ENCODE measurements at places on chromosomes 2 and 18. TPM values are rescaled to one million over a fixed set of nuclear protein-coding genes. Genes with fewer than 3 reads are reported as not detected.

DNA sequence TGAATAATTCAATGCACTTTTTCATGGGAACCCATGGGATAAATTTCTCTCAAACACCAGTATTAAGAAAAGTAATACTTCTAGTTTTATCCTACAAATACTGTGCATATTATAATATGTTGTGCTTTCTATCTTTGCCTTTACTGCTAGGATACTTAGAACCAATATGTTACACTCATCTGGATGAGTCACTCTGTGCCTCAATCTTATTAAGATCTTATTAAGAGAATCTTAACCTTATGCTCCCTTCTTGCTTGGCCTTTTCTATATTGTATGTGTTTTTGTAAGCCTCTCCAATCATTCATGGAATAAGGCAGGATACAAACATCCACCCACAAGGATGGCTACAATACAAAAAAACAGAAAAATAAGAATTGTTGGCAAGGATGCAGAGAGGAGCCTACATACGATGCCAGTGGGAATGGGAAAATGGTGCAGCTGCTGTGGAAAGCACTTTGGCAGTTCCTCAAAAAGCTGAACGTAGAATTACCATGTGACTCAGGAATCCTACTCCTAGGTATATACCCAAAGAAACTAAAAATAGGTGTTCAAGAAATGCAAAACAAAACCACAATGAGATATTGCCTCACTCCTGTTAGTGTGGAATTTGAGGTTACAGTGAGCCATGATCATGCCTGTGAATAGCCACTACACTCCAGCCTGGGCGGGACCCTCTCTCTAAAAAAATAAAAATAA is 10.7 kb upstream of the TWSG1 start:
- DNase-seq, result peak; percentile 85

Gene MYL1
- 0.34 TPM for total RNA-seq

DNA sequence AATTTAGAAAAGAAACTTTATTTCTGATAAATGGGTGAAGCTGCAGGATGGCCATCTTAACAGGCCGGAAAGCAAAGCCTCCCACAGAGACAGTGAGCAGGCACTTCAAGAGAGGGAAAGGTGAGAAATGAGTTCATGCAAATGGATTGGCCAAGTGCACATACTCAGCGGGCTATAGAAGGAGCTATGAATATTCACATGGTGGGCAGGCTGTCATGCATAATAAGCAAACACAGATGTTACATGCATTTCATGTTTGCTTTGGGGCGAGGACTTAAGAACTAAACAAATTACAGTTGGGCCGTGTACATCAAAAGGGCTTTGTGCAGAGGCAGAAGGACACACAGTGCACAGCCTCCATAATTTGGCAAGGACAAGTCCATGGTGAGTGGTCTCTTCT is 69.8 kb upstream of the MAL start:
- no peak for DNase-seq

DNA sequence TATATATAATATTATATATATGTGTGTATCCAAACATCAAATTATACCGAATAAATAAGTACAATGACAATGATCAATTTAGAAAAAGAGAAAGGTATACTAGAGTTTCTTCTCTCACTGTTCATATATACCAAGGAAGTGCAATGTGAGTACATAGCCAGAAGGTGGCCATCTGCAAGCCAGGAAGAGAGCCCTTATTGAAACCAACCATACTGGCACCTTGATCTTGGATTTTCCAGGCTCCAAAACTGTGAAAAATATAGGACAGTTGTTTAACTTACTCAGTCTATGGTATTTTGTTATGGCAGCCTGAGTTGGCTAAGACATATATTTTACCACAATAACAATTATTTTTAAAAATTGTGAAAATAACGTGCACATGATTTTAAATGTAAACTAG is 1490.2 kb upstream of the SLC39A10 start:
- DNase-seq, result peak; percentile 39

- no peak for DNase-seq
Measured at GRCh38 chr18:46184727-46185126, 80.5 kb downstream of the HAUS1 start.
